ENCODE measurements at places on chromosomes 13 and 19.

DNA sequence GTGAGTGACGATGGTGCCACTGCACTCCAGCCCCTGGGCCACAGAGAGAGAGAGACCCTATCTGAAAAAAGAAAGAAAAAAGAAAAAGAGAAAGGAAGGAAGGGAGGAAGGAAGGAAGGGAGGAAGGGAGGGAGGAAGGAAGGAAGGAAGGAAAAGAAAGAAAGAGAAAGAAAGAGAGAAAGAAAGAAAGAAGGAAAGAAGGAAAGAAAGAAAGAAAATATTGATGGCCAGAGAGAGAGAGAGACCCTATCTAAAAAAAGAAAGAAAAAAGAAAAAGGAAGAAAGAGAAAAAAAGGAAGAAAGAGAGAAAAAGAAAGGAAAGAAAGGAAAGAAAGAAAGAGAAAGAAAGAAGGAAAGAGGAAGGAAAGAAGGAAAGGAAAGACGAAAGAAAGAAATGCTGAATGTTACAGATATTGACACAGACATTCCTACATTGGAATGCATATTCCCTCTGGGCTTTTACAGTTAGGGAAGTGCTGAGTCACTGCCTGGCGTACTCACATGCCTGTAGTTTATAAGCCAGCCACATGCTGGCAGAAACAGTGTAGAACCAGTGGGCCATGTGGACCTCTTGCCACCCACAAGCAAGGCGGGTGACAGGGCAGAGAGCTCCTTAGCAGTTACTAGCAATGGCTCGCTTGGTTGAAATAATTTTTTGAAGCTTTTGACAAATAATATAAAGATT is 34.6 kb upstream of the SLC46A3 start:
- DNase-seq: no peak

DNA sequence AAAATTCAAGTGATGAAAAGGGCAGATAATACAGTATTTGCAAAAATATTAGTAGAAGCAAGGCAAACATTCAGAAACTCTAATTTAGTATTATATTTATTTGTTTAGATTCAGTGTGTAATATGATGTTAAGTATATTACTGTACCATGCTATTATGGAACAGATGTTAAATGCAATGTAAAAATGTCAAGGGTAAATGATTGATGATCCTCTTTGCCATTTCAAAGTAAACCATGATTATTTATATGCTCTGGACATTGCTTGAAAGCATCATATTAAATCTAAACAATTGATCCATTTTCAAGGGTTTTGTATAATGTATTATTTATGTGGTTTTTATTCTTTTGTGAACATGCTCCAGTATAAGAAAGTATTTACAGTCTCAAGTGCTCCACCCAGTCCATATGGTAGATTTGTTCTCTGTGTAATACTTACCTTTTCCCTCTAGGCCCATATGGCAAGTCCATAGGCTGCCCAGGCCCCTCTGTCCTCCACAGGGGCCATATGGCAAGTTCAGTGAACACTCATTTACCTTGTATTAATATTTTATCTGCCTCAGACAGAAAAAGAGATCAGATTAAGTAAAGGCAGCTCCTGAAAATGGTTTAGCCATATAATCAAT is 353.5 kb downstream of the DACH1 start:
- DNase-seq: no peak

- no peak for DNase-seq
Observed at GRCh38 chr19:56718231-56718630, 46.7 kb upstream of the ZNF835 start.

- no peak for DNase-seq
Observed at GRCh38 chr19:283395-283794, 7.8 kb downstream of the PLPP2 start.

GRCh38 chr19:7598180-7598579 is 2.5 kb downstream of the CAMSAP3 start:
- no peak for DNase-seq
